ENCODE measurements at places on chromosomes 6 and 20.

DNA sequence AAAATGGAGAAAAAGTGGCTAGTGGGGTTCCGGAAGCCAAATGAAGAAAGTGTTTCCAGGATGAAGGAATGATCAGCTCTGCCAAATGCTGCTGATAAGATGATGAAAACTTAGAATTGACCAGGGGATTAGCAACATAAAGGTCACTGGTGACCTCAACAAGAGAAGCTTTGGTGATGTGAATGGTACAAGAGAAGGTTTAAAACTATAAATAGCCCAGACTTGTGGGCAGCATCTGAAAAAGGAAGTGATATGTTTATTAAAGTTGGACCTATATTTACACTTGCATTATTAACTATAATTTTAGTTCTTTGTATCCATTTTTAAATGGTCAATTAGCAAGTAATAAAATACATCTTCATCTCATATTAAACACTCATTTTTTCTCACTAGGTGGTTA, 45.1 kb downstream of the CGA start:
- DNase-seq, result no peak

- DNase-seq, result no peak
Observed at GRCh38 chr20:47484303-47484702, 17.4 kb upstream of the NCOA3 start.

- no peak for DNase-seq
Observed at GRCh38 chr20:13474467-13474866, 164.3 kb downstream of the TASP1 start.

DNA sequence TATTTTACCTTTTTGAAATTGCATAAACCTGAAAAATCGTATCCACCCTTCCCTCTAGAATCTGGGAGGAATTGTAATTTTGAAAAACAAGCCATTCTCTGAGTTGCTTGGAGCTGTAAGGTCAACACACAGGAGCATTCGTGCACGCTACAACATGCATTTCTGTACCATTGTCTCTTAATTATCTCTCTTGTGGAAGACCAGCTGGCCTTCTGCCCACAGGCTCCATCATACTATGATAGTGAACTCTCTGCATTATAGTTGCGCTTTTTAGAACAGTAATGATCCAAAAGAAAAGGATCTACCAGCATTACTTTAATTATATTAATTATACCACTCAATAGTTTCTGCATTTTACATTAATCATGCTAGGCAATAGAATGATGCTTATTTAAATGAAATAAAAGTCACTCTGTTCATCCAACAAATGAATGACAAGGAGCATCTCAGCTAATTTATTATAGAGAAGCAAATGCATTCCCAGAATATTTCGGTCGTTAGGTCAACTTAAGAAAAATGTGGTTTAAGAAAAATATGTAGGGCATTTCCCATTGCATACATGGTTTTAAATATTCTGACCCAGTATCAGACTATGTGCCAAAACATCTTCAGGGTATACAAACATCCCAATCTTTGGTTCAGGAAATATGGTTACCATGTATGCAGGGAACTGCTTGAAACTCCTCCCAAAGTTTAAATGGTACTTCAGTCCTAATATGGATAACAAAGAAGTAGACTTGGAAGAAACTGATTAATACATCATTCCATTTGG, 263.5 kb downstream of the TFAP2A start:
- no peak for DNase-seq

GRCh38 chr6:134002821-134003220, 49.6 kb downstream of the SLC2A12 start:
- no peak for DNase-seq

GRCh38 chr6:2543321-2543720, 207.4 kb downstream of the MYLK4 start:
- no peak for DNase-seq

GRCh38 chr6:3372912-3373554, 83.8 kb downstream of the SLC22A23 start:
- no peak for DNase-seq

GRCh38 chr20:29876911-29877285, 1380.6 kb upstream of the DEFB115 start:
- DNase-seq, result no peak

- DNase-seq, result no peak
Observed at GRCh38 chr20:3890999-3891929, 2.1 kb downstream of the PANK2 start.

- no peak for DNase-seq
Observed at GRCh38 chr20:1371202-1371782, 21.6 kb downstream of the FKBP1A start.

All from cerebellar nuclear complex (tissue), 1 donor.